ENCODE measurements at places on chromosomes 2 and 18. TPM values are rescaled to one million over a fixed set of nuclear protein-coding genes. Genes with fewer than 3 reads are reported as not detected.

DNA sequence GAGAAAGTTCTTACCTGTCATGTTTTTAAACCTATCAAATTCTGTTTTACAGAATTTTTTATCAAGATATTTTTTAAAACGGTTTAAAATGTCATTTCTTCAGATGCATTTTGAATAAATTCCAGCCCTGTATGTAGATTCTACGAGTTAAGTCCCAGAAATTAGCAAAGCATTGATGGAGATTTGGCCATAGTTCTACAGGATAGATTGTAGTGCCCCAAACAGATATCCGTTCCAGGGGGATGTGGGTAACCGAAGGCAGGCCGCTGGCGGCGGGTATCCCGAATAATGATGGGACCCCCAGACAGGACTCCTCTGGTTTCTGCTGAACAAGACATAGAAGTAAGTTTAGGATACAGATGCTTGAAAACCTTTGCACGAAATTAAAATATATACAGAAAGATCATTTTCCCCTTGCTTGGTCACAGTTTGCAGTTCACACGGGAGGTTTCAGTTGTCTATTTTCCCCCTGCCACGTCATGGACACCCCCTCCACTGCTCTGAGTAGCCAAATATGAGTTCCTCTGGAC, 755 bp downstream of the NOL4 start:
- no peaks in the 10 kb centered on the region for H3K36me3 ChIP-seq
- DNase-seq, result no peak
- H3K4me3 ChIP-seq, result peak overlapping the region; percentile 77
- H3K27ac ChIP-seq, result no peak overlapping the region
- no peaks in the 10 kb centered on the region for H3K27me3 ChIP-seq

DNA sequence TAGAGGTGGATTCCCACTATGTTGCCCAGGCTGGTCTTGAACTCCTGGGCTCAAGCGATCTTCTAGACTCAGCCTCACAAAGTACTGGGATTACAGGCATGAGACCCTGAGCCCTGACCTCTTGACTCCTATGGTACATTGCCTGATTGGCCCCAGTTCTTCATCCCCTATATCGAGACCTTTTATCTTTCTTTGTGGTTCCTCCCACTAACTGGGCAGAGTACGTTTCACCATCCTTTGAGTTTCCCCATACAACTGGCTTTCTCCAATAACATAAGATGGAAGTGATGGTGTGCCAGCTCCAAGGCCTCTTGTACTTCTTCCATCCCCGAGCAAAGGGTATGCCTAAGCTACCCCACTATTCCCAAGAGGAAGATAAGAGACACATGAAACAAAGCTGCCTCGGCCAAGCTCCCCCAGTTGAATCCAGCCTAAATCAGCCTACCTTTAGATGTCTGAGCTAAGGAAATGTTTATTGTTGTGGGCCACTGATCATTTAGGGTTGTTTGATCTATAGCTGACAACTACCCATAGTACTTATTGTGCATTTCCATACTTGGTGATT, 8.3 kb upstream of the TMEM247 start:
- no peaks in the 10 kb centered on the region for H3K27me3 ChIP-seq
- DNase-seq, result no peak
- H3K36me3 ChIP-seq, result no peaks in the 10 kb centered on the region
- H3K4me3 ChIP-seq, result no peak overlapping the region
- no peaks in the 10 kb centered on the region for H3K4me1 ChIP-seq
- H3K27ac ChIP-seq, result no peak overlapping the region

DNA sequence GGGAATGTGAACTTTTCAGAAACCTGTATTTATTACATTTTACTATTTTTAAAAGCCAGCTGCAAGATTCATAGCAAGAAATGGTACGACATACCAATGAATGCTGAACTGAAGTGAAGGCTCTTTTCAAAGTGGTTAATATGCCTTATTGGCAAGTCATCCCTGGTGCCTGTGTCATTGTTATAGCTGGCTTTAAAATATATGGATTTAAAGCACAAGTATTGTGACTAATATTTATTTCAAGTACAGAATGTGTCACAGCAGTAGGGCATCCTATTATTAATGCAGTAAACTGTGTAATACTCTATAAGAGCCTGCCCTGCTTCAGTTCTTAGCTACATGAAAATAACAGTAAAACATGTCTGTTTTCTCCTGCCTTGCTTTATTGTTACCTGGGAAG, 10.8 kb downstream of the TSHZ1 start:
- no peaks in the 10 kb centered on the region for H3K27me3 ChIP-seq
- no peaks in the 10 kb centered on the region for H3K36me3 ChIP-seq
- H3K4me3 ChIP-seq, result no peak overlapping the region
- peaks cover 8% of the 10 kb centered on the region for H3K4me1 ChIP-seq
- H3K27ac ChIP-seq, result no peak overlapping the region
- DNase-seq, result no peak

- H3K4me1 ChIP-seq, result peaks cover 8% of the 10 kb centered on the region
- H3K4me3 ChIP-seq, result no peak overlapping the region
- H3K36me3 ChIP-seq, result no peaks in the 10 kb centered on the region
- no peak for DNase-seq
- H3K27ac ChIP-seq, result no peak overlapping the region
These were observed 423.4 kb downstream of the ZEB2 start for GRCh38 chr2:144096531-144096930.

DNA sequence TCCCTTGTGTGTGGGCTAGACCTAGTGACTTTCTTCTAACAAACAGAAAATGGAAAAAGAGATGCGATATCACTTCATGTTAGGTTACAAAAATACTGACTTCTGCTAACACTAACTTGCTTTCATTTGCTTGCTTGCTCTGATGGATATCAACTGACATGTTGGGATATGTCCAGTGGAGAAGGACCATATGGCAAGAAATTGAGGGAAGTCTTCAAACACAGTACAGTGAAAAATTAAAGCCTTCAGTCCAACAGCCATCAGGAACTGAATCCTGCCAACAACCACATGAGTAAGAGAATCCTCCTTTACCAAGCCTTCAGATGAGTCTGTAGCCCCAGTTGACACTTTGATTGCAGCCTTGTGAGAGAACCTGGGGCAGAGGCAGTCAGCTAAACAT, 143.9 kb downstream of the MAIP1 start:
- H3K27ac ChIP-seq, result no peak overlapping the region
- H3K4me1 ChIP-seq, result no peaks in the 10 kb centered on the region
- no peaks in the 10 kb centered on the region for H3K27me3 ChIP-seq
- H3K4me3 ChIP-seq, result no peak overlapping the region
- no peaks in the 10 kb centered on the region for H3K36me3 ChIP-seq
- no peak for DNase-seq

GRCh38 chr18:11269257-11269656, 119.9 kb upstream of the PIEZO2 start:
- DNase-seq, result no peak
- H3K36me3 ChIP-seq, result no peaks in the 10 kb centered on the region
- H3K27me3 ChIP-seq, result no peaks in the 10 kb centered on the region

GRCh38 chr2:125745514-125745913, 910.4 kb upstream of the GYPC start:
- no peaks in the 10 kb centered on the region for H3K36me3 ChIP-seq
- no peak overlapping the region for H3K4me3 ChIP-seq
- H3K27me3 ChIP-seq, result no peaks in the 10 kb centered on the region
- no peak for DNase-seq

GRCh38 chr18:74825460-74825859, 227.8 kb downstream of the ZNF407 start:
- H3K27me3 ChIP-seq, result no peaks in the 10 kb centered on the region
- no peak overlapping the region for H3K4me3 ChIP-seq

GRCh38 chr2:107018366-107018765, 132.4 kb upstream of the ST6GAL2 start:
- no peaks in the 10 kb centered on the region for H3K36me3 ChIP-seq
- H3K27me3 ChIP-seq, result no peaks in the 10 kb centered on the region
- H3K27ac ChIP-seq, result no peak overlapping the region
- no peak for DNase-seq
- no peak overlapping the region for H3K4me3 ChIP-seq

DNA sequence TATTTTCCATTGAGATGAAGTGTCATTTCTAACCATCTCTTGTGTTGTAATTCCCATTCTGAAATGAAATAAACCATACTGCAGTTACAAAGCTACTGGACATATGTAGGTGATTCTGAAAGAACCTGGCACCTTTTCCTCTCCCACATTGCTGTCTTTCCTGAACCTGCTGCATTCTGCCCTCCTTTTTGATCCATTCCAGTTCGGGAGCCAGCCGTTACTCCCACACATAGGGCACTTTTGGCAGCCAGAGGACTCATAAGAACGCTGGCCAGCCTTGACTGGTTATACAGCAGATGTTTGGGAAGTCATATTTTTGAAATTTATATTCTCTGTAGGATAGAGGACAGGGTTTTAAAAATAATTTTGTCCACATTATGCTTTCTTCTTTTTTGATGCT, 369.8 kb upstream of the CDH7 start:
- no peak overlapping the region for H3K27ac ChIP-seq
- H3K36me3 ChIP-seq, result no peaks in the 10 kb centered on the region
- no peaks in the 10 kb centered on the region for H3K4me1 ChIP-seq

DNA sequence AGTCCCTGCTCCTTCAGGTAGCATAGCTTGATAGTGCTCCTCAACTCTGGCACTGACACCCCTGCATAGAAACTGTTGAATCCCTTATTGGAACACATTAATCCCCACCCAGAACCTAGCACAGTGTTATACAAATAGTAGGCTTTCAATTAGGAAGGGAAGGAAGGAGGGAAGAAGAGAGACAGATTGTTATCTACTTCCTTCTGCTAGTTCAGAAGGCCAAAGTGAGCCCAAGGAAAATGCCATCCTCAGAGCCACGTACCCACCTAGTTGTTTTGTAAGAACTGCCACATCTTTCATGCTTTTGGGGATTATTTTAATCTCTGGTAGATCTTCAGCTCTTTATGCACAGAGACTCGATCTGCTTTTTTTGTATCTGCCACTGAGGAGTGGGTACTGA, 75.1 kb downstream of the CLHC1 start:
- H3K27ac ChIP-seq, result peak overlapping the region; percentile 71
- no peaks in the 10 kb centered on the region for H3K27me3 ChIP-seq
- H3K4me3 ChIP-seq, result no peak overlapping the region

- no peak overlapping the region for H3K27ac ChIP-seq
- H3K27me3 ChIP-seq, result no peaks in the 10 kb centered on the region
- H3K36me3 ChIP-seq, result no peaks in the 10 kb centered on the region
- H3K4me3 ChIP-seq, result no peak overlapping the region
- H3K4me1 ChIP-seq, result no peaks in the 10 kb centered on the region
These were observed 769.7 kb downstream of the SUCLG1 start for GRCh38 chr2:83689402-83689801.

- DNase-seq, result no peak
- H3K27me3 ChIP-seq, result no peaks in the 10 kb centered on the region
- H3K4me3 ChIP-seq, result no peak overlapping the region
- no peaks in the 10 kb centered on the region for H3K4me1 ChIP-seq
These were observed 62.3 kb upstream of the BOD1L2 start for GRCh38 chr18:57084331-57085271.

- no peak overlapping the region for H3K27ac ChIP-seq
- H3K36me3 ChIP-seq, result no peaks in the 10 kb centered on the region
- H3K4me3 ChIP-seq, result no peak overlapping the region
- H3K4me1 ChIP-seq, result no peaks in the 10 kb centered on the region
- no peak for DNase-seq
These were observed 50.0 kb downstream of the TMEM163 start for GRCh38 chr2:134668821-134669220.

- no peak for DNase-seq
- H3K27ac ChIP-seq, result no peak overlapping the region
- no peaks in the 10 kb centered on the region for H3K27me3 ChIP-seq
- H3K36me3 ChIP-seq, result no peaks in the 10 kb centered on the region
- H3K4me3 ChIP-seq, result no peak overlapping the region
These were observed 251.0 kb upstream of the MGAT5 start for GRCh38 chr2:134002921-134003320.

DNA sequence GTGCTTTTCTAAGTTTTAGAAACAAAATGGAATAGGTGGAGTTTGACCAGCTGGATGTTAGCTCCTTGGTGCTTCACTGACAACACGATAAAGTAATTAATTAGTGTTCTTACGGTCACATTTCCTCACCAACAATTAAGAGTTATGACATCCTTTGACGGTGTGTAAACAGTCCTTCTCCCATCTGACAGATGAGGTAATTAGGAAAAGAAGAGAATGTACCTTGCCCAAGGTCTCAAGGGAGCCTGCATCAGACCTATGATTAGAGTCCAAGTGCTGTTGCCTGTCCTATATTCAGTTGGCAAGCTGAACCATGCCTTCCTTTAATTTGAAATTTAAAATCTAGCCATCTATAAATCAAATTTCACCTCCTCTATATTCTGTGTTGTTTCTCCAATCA, 48.3 kb upstream of the STK17B start:
- H3K4me1 ChIP-seq, result no peaks in the 10 kb centered on the region
- no peaks in the 10 kb centered on the region for H3K27me3 ChIP-seq
- DNase-seq, result no peak
- no peak overlapping the region for H3K27ac ChIP-seq
- no peak overlapping the region for H3K4me3 ChIP-seq
- H3K36me3 ChIP-seq, result no peaks in the 10 kb centered on the region

- H3K4me1 ChIP-seq, result peaks cover 14% of the 10 kb centered on the region
- DNase-seq, result no peak
- no peak overlapping the region for H3K27ac ChIP-seq
- no peaks in the 10 kb centered on the region for H3K36me3 ChIP-seq
- no peak overlapping the region for H3K4me3 ChIP-seq
These were observed 234.4 kb downstream of the NDUFA10 start for GRCh38 chr2:239790721-239791120.

DNA sequence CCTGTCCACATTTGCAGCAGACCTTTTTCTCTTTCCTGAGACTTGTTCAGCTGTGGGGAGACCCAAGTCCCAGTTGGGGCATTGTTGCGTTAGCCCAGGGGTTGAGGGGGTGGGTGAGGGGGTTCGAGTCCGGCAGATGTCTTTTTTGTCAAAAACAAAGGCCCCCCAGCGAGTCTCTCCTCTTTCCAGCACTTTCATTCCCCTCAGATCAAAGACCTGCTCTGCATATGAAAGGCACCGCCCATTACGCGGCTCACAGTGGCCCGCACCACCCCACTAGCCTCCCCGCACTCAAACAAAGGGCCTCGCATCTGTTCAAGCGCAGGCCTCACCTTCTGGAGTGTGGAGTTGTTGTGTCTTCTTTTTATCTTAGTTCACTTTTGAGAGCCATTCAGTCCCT, 25.2 kb downstream of the TRABD2A start:
- no peaks in the 10 kb centered on the region for H3K36me3 ChIP-seq
- no peak for DNase-seq
- H3K27ac ChIP-seq, result no peak overlapping the region
- no peaks in the 10 kb centered on the region for H3K4me1 ChIP-seq
- no peak overlapping the region for H3K4me3 ChIP-seq
- no peaks in the 10 kb centered on the region for H3K27me3 ChIP-seq

GRCh38 chr2:86072271-86072858, 33.3 kb downstream of the POLR1A start:
- peak overlapping the region; percentile 70 for H3K27ac ChIP-seq
- DNase-seq, result peak; percentile 51
- H3K27me3 ChIP-seq, result no peaks in the 10 kb centered on the region
- H3K36me3 ChIP-seq, result peaks cover 42% of the 10 kb centered on the region
- peaks cover 25% of the 10 kb centered on the region for H3K4me1 ChIP-seq

GRCh38 chr2:113978524-113979190, 88.8 kb downstream of the ACTR3 start:
- DNase-seq, result no peak
- no peaks in the 10 kb centered on the region for H3K27me3 ChIP-seq
- no peak overlapping the region for H3K27ac ChIP-seq
- no peaks in the 10 kb centered on the region for H3K36me3 ChIP-seq

CDH19 gene
- total RNA-seq, result 31.6 TPM

HOXD4 gene
- 4.8 TPM for total RNA-seq

IGFBP5 gene
- 2,105 TPM for total RNA-seq

ACKR3 gene
- 68.8 TPM for total RNA-seq

IRS1 gene
- total RNA-seq, result 23.1 TPM

NTSR2 gene
- total RNA-seq, result not detected

TEKT4 gene
- total RNA-seq, result not detected

LRATD1 gene
- 4.1 TPM for total RNA-seq

LOXHD1 gene
- 5.5 TPM for total RNA-seq

DPYSL5 gene
- not detected for total RNA-seq

AMER3 gene
- total RNA-seq, result not detected

MAPK4 gene
- total RNA-seq, result 4.0 TPM

All from thoracic aorta (tissue), 2 donors.